Stimulated activated CD8-positive, alpha-beta memory T cell treated with anti-CD3 and anti-CD28 coated beads, Interleukin-4, amount 100 ng/mL, for 4 hours (primary cell): ENCODE measurements at places on chromosomes 4 and X.

DNA sequence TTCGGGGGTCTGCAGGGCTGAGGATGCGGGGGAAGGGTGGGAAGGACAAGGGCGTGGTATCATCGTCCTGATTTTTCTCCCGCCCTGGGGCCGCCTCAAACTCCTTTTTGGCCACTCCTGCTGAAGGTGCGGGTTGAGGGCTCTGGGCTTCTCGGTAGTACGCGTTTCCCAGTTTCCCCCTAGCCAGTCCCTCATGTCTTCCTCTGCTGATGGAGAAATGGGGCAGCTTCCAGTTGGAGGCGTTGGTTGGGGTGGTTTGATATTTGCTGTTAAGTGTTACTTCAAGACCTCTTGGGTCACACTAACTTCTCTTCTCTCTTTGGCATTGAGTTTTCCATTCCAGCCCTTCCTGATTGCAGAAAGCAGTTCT is 482 bp downstream of the GSTCD start:
- no peak for DNase-seq

DNA sequence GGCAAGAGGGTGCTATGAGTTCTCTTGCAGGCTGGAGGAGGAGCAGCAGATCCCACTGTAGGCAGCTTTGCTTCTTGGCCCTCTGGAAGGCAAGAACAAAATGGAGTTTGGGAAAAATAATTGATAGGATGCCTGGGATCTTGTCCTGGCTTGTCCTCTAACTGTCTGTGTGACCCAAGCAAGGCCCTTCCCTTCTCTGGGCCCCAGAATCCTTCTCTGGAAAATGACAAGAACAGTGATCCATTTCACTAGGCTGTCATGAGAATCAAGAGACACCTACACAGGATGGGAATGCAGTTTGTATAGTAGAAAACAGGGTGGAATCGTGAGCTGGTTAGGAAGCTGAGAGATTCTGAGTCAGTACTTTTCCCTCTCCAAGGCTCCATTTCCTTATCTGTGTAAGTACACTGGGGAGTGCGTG is 133.3 kb downstream of the PJA1 start:
- no peak for DNase-seq

DNA sequence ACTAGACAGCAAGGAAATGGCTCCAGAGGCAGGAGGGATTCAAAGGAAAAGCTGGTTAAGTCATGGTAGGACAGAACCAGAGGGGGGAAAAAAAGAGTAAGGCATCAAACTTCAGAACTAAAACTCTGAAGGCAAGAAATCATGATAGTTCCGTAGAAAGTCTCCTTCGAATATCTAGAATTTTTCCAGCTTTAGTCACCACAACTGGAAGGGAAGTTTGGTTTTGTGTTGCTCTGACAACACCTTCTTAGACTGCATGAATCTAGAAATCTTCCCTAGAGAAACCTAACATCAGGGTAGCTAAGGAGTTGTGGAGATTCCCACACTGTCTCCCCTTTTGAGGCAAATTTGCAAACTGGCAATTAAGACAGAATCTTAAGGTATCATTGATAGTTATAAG is 33.7 kb downstream of the AMMECR1 start:
- no peak for DNase-seq

GRCh38 chr4:121056066-121056465 is 16.3 kb downstream of the NDNF start:
- no peak for DNase-seq

DNA sequence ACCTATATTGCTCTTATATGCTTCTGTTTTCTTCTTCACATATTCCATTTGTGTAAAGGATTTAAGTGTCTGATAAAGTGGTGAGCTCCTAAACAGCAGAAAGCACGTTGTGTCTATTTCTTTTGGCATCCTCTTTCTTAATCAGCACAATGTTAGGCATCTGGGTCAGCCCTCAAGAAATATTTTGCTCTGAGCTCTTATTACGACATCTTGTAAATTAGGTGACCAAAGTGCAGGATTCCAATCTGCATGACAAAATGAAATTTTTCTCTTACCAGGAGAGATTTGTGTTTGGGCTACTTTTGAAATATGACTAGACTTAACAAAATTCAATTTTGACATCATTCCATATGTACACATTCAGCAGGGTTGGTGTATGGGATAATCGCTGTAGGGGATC is 210.0 kb upstream of the IGFBP7 start:
- no peak for DNase-seq

- no peak for DNase-seq
These were observed 81.5 kb downstream of the NHS start for GRCh38 chrX:17456526-17456925.

DNA sequence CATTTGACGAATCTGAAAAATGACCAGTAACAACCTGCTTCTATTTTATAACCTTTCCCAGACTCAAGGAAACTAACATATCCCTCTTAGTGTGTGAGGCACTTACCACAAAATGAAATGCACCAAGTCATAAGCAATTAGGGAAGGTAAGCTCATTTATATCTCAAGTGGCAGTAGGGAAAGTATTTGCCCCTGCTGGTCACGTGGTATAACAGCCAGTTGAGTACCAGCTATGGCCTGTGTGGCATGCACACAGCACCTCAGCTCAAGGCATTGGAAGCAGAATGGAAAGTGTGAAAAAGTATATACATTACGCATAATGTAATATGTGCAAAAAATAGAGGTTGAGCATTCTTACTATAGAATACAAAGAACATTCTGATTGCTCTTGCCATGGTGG is 178.3 kb upstream of the GYPA start:
- no peak for DNase-seq

DNA sequence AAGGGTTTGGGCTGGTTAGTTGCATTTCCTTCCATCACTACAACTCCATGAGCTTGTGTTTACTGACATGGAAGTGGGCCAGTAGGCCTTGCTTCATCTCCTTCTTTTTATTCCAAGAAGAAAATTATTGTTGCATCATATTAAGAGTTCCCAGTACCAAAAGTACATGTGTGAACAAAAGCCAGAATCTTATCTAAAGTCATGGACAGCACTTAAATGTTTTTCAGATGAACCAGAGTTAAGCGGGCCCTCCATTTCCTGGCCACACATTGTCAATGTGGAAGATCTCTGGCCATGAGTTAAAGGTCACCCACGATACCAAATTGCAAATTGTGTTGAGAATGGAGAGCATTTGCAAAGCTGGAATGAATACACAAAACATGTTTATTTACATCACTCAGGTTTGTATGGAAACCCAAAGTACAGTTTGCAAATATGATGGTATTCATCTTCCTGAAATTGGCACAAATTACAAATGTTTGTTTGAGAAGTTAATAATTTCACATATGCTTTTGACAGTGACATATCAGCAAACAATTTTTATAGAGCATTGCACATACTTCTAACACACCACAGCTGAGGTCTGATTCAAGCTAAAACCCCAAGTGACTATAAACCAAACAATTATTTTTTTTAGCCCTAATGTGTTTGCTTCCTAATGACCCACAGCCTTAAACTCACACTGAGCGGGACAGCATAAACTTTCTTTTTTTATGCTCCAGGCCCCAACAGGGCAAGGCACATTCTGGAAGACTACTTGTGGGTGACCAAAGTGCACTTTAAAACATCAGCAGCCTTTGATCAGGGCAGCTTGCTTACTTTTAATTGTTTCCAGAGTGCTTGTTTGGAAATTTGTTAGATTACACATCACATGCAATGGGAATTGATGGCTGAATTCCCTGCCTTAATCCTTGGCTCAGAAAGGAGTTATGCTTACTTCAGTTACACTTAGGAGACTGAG is 502.9 kb upstream of the SLIT2 start:
- DNase-seq = no peak

- DNase-seq = no peak
These were observed 2.4 kb downstream of the ZFYVE28 start for GRCh38 chr4:2415881-2416563.

- DNase-seq = no peak
These were observed 72.4 kb upstream of the NR3C2 start for GRCh38 chr4:148514581-148514980.

DNA sequence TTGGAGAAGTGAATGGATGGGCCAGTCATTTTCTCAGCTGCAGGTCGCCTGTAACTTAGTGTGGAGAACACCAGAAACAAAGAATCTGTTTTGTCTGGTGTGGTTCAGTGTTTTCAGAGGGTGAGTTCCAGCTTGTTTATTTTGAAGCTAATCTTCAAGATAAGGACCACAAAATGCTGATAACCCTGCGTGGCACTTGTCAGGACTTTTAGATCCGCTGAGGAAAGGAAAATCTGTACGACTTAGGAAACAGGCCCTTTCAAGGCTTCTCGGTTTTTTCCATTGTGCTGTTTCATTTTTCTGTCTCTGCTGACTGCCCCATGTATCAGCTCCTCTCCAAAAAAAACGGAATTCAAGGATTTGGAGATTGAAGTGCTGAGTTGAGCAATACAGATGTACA is 8.7 kb upstream of the ANAPC4 start:
- no peak for DNase-seq

- DNase-seq = no peak
These were observed 169.2 kb downstream of the GRIA2 start for GRCh38 chr4:157389741-157390140.
